ENCODE measurements at places on chromosomes 13 and 19. TPM values are rescaled to one million over a fixed set of nuclear protein-coding genes. Genes with fewer than 3 reads are reported as not detected.

The PCDH8 gene
- not detected for total RNA-seq

The IL17D gene
- total RNA-seq: 2.7 TPM

The ABCA7 gene
- 0.59 TPM for total RNA-seq

The MEIOSIN gene
- not detected for total RNA-seq

The DHPS gene
- total RNA-seq: 70.9 TPM

The MYH14 gene
- 1.5 TPM for total RNA-seq

The C19orf33 gene
- 4.1 TPM for total RNA-seq

The PCP2 gene
- not detected for total RNA-seq

The DPF1 gene
- not detected for total RNA-seq

The LHB gene
- not detected for total RNA-seq

The F7 gene
- not detected for total RNA-seq

The CEACAM6 gene
- total RNA-seq: not detected

The VSTM1 gene
- not detected for total RNA-seq

The RGS9BP gene
- not detected for total RNA-seq

GRCh38 chr19:10114651-10115391, 3.3 kb downstream of the P2RY11 start:
- H3K4me3 ChIP-seq: no peak overlapping the region
- H3K36me3 ChIP-seq: no peaks in the 10 kb centered on the region
- H3K4me1 ChIP-seq: no peaks in the 10 kb centered on the region
- no peak for DNase-seq
- H3K27me3 ChIP-seq: no peaks in the 10 kb centered on the region
- H3K27ac ChIP-seq: no peak overlapping the region

- H3K36me3 ChIP-seq: no peaks in the 10 kb centered on the region
- peak overlapping the region; percentile 18 for H3K4me3 ChIP-seq
Observed at GRCh38 chr19:35311901-35312665, 16.9 kb upstream of the CD22 start.

DNA sequence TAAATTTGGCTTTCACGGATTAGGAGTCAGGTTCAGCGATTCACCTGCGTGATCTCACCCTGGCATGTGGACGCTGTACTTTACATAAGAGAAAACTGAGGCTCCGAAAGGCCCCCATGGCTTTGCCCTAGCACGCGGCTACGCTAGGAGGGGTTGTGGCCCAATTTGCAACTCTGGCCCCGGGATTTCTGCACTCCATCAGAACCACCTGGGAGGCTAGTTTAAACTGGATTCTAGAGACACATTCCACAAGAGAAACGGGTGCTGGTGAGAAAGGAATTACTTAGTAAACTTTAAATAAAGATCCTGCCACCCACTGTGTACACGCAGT, 6.2 kb downstream of the BCL3 start:
- peak overlapping the region; percentile 36 for H3K4me3 ChIP-seq
- no peaks in the 10 kb centered on the region for H3K27me3 ChIP-seq
- H3K4me1 ChIP-seq: peaks cover 33% of the 10 kb centered on the region
- DNase-seq: no peak

GRCh38 chr19:19477705-19478383, 37.5 kb downstream of the TSSK6 start:
- H3K27me3 ChIP-seq: no peaks in the 10 kb centered on the region
- no peaks in the 10 kb centered on the region for H3K4me1 ChIP-seq
- no peaks in the 10 kb centered on the region for H3K36me3 ChIP-seq
- no peak for DNase-seq

DNA sequence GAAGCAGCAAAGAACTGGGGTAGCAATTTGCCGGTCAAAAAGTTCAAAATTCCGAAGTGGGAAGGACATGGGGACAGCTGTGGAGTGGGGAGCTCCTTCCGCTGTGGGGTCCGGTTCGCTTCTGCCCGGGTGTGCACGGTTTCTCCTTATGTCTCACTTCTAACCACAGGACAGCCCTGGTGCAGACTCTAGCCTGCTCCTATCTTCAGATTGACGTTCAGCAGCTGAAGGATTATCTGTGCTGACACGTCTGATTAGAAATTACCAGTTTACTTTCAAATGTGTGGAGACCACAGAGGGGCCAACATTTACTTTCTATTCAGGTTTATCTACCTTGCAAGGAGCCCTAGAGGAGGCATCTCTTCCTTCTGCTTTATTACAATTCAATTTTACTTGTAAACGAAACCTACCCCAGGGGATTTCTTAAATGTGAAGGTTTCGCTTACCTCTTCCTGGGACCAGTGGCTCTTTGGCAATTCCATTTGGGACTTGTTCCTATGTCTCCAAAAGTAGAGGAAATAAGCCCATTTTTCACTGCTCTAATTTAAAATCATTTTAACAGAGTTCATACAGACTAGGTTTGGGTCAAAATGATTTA, 27.3 kb downstream of the LHFPL6 start:
- no peak overlapping the region for H3K4me3 ChIP-seq
- no peaks in the 10 kb centered on the region for H3K27me3 ChIP-seq
- H3K27ac ChIP-seq: no peak overlapping the region
- H3K36me3 ChIP-seq: no peaks in the 10 kb centered on the region
- no peak for DNase-seq

DNA sequence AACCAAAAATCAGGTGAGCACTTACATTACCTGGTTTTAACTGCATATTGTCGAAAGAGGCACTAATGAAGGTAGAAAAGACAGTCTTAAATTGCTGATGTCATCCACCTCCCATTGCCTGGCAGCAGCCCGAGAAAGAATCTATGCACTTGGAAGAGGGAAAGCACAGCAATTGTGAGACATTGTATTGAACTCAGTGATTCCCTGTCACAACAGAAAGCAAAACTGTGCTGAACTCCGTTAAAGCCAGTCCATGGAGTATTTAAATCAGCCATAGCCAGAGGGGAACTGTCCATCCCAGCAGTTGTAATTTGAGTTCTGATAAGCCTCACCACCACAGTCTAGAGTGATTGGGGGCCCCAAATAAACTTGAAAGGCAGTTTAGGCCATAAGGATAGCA, 466.6 kb upstream of the PCDH9 start:
- H3K27me3 ChIP-seq: no peaks in the 10 kb centered on the region
- no peak overlapping the region for H3K27ac ChIP-seq
- no peaks in the 10 kb centered on the region for H3K36me3 ChIP-seq
- no peaks in the 10 kb centered on the region for H3K4me1 ChIP-seq
- DNase-seq: no peak

GRCh38 chr13:93751117-93751516, 524.5 kb downstream of the GPC6 start:
- no peaks in the 10 kb centered on the region for H3K36me3 ChIP-seq
- DNase-seq: no peak
- no peaks in the 10 kb centered on the region for H3K4me1 ChIP-seq
- H3K4me3 ChIP-seq: no peak overlapping the region
- H3K27ac ChIP-seq: no peak overlapping the region

- H3K27ac ChIP-seq: no peak overlapping the region
- no peak overlapping the region for H3K4me3 ChIP-seq
- H3K27me3 ChIP-seq: no peaks in the 10 kb centered on the region
- H3K36me3 ChIP-seq: no peaks in the 10 kb centered on the region
Observed at GRCh38 chr13:111542530-111543341, 222.3 kb downstream of the TEX29 start.

GRCh38 chr19:57334191-57334590, 13.9 kb downstream of the ZNF543 start:
- no peaks in the 10 kb centered on the region for H3K4me1 ChIP-seq
- DNase-seq: no peak
- H3K4me3 ChIP-seq: no peak overlapping the region
- H3K27ac ChIP-seq: no peak overlapping the region
- no peaks in the 10 kb centered on the region for H3K36me3 ChIP-seq

DNA sequence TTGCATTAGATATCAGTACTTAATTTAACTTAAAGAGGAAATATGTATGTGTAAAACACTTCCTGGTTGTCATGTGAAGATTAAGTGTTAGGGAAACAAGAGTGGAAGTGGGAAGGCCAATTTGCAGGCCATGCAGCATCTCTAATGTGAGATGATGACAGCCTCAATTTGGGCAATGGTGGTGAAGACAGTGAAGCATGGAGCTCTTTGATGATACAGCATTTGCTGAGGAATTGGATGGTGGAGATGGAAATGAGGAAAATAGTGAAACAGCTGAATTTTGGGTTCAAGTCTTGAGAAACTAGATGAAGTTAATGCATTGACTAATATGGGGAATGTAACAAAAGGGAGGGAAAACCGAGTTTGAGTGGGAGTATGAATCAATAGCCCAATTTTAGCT, 231.7 kb upstream of the MIR17HG start:
- no peak overlapping the region for H3K27ac ChIP-seq
- H3K4me3 ChIP-seq: no peak overlapping the region
- H3K4me1 ChIP-seq: no peaks in the 10 kb centered on the region
- no peaks in the 10 kb centered on the region for H3K36me3 ChIP-seq
- no peaks in the 10 kb centered on the region for H3K27me3 ChIP-seq
- DNase-seq: no peak

GRCh38 chr19:34310494-34310981, 54.5 kb upstream of the GPI start:
- H3K36me3 ChIP-seq: no peaks in the 10 kb centered on the region
- no peak overlapping the region for H3K4me3 ChIP-seq
- peak overlapping the region; percentile 3 for H3K27ac ChIP-seq
- peaks cover 3% of the 10 kb centered on the region for H3K4me1 ChIP-seq

GRCh38 chr13:52884429-52885010, 36.1 kb upstream of the PCDH8 start:
- no peak overlapping the region for H3K27ac ChIP-seq
- DNase-seq: no peak
- H3K27me3 ChIP-seq: no peaks in the 10 kb centered on the region
- H3K4me1 ChIP-seq: no peaks in the 10 kb centered on the region

DNA sequence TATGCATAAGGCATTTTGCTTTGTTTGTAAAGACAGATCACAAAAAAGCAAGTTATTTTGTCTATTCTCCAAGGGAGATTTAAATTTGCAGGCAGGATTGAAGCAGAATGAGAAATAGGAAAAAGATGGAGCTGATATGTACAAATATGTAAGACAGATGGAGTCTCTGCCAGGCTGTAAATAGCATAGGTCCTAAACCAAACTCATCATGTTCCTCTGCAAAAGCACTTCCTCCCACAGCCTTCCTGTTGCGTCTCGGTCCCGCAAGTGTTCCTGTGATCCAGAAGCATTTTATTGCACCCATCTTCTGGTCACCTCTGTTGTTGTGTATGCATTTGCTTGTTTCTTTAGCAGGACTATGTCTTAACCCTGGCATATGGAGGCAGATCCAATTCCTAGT, 95.7 kb upstream of the CLDN10 start:
- no peak overlapping the region for H3K27ac ChIP-seq
- DNase-seq: no peak
- H3K4me1 ChIP-seq: no peaks in the 10 kb centered on the region
- H3K36me3 ChIP-seq: no peaks in the 10 kb centered on the region
- H3K4me3 ChIP-seq: no peak overlapping the region
- no peaks in the 10 kb centered on the region for H3K27me3 ChIP-seq

DNA sequence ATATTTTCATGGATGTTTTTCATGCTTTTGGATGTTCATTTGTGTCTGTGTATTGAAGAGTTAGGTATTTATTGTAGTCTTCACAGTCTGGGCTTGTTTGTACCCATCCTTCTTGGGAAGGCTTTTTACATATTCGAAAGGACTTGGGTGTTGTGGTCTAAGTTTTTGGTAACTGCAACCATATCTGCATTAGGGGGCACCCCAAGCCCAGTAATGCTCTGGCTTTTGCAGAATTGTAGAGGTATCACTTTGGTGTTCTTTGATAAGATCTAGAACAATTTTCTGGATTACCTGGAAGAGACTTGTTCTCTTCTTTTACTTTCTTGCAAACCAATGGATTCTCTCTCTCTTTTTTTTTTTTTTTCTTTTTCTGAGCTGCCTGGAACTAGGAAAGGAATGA, 581.3 kb downstream of the DACH1 start:
- no peaks in the 10 kb centered on the region for H3K4me1 ChIP-seq
- no peaks in the 10 kb centered on the region for H3K27me3 ChIP-seq
- H3K27ac ChIP-seq: no peak overlapping the region

DNA sequence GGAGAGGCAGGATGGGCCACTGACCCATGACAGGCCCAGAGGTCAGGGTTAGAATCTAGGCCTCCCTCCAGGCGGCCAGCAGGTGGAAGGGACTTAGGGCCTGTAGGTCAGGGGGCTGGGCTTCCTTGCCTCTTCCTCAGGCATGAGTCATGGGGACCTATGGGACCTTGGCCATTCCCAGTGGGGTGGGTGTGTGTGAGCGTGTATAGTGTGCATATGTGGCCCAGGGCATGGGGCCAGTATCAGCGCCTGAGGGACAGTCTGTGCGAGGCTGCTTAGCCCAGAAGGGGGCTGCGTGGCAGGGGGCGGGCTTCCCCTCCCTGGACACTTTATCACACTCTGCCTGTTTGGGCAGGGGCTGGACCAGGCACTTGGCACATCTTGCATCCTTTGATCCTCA, 13.3 kb downstream of the KCTD15 start:
- H3K4me1 ChIP-seq: no peaks in the 10 kb centered on the region
- DNase-seq: no peak
- H3K36me3 ChIP-seq: no peaks in the 10 kb centered on the region
- no peak overlapping the region for H3K4me3 ChIP-seq
- H3K27ac ChIP-seq: no peak overlapping the region

GRCh38 chr13:75458696-75459422, 23.1 kb downstream of the TBC1D4 start:
- no peak overlapping the region for H3K4me3 ChIP-seq
- DNase-seq: no peak
- no peaks in the 10 kb centered on the region for H3K27me3 ChIP-seq
- no peaks in the 10 kb centered on the region for H3K36me3 ChIP-seq

DNA sequence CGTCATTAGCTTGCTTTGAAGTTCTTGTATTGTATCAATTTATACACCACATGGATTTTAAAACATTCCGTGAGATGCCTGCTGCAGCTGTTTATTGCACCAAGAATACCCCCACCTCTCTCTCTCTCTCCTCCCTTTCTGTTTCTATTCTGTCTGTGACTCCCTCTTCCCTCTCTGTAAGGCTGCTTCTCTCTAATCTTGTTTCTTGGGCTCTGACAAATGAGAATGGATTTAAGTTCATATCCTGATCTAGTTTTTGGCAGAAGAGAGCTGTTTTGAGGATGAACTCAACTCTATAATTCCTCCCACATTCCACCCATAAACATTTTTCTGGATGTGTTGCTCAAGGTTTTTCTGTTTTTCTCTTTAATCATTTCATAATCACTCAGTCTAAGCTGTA, 144.3 kb upstream of the FRY start:
- H3K27me3 ChIP-seq: no peaks in the 10 kb centered on the region
- DNase-seq: no peak
- H3K4me1 ChIP-seq: peaks cover 4% of the 10 kb centered on the region
- H3K27ac ChIP-seq: peak overlapping the region; percentile 55

GRCh38 chr13:40662866-40663265, 3.6 kb downstream of the FOXO1 start:
- no peaks in the 10 kb centered on the region for H3K36me3 ChIP-seq
- no peak for DNase-seq
- H3K27me3 ChIP-seq: no peaks in the 10 kb centered on the region

DNA sequence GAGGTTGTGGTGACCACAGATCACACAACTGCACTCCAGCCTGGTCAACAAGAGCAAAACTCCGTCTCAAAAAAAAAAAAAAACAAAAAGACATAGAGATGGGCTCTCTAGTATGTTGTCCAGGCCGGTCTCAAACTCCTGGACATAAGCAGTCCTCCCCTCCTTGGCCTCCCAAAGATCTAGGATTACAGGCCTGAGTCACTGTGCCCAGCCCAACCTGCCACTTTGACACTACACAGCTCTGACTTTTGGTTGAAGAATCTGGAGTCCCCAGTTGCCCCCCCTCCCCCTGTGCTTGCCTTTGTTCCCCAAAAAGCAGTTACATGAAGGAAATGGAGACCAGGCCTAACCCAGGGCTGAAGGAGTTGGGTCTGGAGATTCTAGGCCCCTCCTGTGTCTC, 12.9 kb downstream of the CARM1 start:
- H3K36me3 ChIP-seq: no peaks in the 10 kb centered on the region
- DNase-seq: peak; percentile 45
- H3K4me3 ChIP-seq: no peak overlapping the region
- H3K27me3 ChIP-seq: no peaks in the 10 kb centered on the region
